ENCODE measurements at places on chromosomes 1 and 21. TPM values are rescaled to one million over a fixed set of nuclear protein-coding genes. Genes with fewer than 3 reads are reported as not detected.
A peak's percentile ranks its signal among the peaks of the same experiment; 100 is the strongest.

DNA sequence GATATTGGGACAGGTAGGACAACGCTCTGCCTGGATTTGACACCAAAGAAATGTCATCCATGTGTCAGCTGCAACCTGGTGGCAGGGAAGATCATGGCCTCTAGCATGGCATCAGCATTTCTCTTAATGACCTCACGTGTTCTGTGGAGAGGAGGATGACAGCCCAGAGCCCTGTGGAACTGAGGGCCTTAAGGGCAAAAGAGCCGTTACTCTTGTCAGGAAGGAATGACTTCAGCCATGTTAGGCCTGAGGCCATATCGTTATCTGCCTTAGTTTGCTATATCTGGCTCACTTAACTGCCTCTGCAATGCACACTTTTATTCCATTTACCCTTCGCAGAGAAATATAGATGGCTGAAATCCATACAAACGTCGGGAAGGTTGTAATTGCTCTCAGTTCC is 83.2 kb upstream of the PBX1 start:
- DNase-seq, result no peak

GRCh38 chr1:175054736-175055135 is 12.9 kb upstream of the TNN start:
- no peak for DNase-seq

Gene LCE1E
- not detected for total RNA-seq

DNA sequence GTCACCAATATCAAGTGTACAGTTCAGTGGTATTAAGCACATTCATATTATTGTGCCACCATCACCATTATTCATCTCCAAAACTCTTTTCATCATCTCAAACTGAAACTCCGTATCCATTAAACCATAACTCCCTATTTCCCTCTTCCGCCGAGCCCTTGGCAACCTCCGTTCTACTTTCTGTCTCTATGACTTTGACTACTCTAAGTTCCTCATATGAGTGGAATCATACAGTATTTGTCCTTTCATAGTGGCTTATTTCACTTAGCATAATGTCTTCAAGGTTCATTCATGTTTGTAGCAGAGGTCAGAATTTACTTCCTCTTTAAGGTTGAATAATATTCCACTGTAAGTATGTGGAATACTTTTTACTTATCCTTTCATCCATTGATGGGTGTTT is 21.7 kb downstream of the SELP start:
- no peak for DNase-seq

DNA sequence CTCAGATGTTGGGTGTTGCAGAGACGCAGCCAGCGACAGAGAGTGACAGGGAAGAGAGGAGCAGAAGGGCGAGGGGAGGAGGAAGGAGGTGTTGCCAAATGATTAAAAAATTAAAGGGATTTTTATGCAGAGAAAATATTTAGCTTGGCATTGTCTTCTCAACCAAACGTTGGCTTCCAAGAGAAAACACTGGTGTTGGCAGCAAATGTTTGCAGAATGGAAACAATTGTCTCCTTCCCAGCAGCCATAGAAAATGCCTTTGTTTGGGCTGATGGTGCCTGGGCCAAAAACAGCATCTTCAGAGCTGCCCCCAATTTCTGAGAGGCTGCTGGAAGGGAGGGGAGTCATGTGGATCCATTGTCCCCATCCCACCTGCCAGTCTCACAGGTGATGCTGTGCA is 29.7 kb upstream of the GRIK3 start:
- DNase-seq, result no peak

Gene CFHR1
- total RNA-seq, result not detected

Gene RSPO1
- total RNA-seq, result not detected

Gene CD247
- not detected for total RNA-seq

DNA sequence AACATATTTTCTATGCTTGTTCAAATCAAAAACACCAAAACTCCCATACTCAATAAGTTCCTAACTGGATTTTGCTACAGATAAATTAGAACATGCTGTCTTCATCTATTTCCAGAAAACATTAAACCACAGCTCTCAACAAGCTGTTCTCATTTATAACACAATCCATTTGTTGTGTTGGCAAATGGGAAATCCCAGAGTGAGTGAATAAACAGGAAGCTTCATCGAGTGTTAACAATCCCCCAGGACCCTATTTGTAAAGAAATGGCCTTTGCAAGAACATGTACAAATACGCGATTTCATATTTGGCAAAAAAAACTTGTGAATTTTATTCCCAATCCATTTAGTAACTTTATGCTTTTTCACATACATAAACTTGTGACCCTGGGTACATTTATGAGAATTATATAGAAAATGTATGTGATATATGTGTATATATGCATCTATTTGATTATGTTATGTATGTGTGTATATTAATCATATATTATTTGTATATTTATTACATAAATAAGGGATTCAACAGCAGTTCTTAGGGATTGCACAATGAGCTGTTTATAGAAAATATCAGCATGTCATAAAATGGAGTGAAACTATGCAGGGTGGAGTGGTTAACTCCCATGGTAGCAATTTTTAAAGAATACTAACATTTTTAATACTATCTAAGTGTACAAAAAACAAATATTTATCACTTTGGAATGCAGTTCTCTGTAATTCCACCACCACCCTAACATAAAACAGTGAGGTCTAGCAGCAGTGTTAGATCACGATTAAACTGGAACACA is 160.0 kb downstream of the NEGR1 start:
- DNase-seq, result no peak

- DNase-seq, result no peak
Observed at GRCh38 chr1:154419620-154420571, 14.8 kb downstream of the IL6R start.

Gene RAB42
- total RNA-seq, result 0.69 TPM

- DNase-seq, result peak; percentile 98
Observed at GRCh38 chr1:19715334-19716203, 50.9 kb downstream of the HTR6 start.

Measured in glutamatergic neuron (in vitro differentiated cells).